Renal pelvis (tissue), 12 donors: ENCODE measurements at places on chromosomes 11 and 22.

DNA sequence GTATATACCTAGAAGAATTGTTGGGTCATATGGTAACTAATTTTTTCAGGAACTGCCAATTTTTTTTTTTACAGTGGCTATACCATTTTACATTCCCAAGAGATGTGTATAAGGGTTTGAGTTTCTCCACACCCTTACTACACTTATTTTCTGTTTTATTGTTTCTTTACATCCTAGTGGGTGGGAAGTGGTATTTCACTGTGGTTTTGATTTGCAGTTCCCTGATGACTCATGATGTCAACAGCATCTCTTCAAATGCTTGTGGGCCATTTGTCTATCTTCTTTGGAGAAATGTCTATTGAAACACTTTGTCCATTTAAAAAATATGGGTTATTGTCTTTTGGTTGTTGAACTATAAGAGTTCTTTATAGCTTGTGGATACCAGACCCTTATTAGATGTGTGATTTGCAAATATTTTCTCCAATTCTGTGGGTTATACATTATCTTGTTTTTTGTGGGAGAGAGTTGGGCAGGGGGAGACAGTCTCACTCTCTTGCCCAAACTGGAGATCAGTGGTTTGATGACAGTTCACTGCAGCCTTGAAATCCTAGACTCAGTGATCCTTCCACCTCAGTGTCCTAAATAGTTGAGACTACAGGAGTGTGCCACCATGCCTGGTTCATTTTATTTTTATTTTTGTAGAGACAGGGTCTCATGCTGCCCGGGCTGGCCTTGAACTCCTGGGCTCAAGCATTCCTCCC lies 30.3 kb upstream of the PISD start:
- no peak for DNase-seq

- DNase-seq: no peak
Measured at GRCh38 chr22:36236388-36237319, 2.7 kb downstream of the APOL2 start.

DNA sequence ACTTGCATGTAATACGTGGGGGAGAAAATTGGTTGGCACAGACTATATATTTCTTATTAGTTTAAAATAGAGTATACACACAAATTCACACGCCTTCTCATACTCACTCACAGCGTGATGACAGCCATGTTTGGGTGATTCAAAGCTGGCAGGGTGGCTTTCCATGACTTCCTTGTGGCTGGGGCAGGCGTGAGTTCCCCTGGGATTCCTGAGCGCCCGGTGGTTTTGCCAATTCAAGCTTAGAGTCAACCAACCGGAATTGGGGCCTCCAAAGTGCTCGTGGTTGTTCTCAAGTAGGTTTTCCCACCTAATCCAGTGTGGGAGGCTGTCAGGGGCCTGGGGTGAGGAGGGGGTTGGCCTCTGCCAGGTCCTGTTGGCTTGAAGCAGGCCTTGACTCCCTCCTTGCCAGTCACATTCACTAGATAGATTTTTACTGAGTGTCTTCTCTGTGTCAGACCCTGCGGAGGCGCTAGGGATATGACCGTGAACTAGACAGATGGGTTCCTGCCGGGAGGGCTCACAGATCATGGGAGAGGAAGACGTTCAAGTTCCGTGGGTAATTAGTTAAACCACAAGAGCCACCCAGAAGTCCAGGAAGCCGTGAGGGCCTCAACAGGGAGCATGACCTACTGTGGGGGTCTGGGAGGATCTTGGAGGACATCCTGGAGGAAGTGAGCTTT lies 11.5 kb downstream of the PKNOX2 start:
- DNase-seq: no peak

DNA sequence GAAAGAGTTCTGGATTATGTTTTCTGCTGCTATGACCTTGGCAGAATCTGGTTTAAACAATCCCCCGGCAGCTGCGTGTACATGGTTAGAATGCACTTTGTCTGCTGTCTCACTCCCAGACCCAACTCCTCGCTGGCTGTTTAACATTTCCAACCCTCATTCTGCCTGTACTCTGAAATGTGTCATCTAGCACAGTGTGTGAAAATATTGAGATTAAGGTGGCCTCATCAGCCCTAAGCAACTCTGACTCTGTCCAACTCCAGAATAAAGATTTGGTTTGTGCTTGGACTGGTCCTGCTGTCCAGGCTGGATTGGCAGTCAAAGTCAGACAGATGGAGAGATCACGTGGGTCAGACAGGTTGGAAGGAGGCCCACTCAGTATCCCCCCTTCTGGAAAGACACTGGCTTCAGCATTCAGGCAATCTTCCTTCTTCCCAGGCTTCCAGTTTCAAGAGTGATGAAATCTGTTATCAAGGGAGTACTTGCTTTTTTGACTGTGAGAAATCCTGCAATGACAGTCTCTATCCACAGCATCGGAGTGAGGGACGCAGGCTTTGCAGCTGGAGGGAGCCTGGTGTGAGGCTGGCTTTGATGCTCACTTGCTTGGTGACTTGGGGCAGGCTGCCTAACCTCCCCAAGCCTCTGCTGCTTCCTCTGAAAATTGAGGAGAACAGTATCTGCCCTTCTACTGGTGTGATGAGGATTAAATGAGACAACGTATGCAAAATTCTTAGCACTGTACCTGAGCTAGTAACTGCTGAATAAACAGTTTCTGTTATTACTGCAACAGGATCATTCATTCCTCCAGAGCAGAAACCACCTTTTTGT lies 29.8 kb downstream of the ABTB2 start:
- DNase-seq: no peak

- peak; percentile 28 for DNase-seq
Measured at GRCh38 chr11:134524896-134525845, 113.1 kb upstream of the B3GAT1 start.

- no peak for DNase-seq
Measured at GRCh38 chr11:126152586-126152985, 58.9 kb downstream of the RPUSD4 start.

- no peak for DNase-seq
Measured at GRCh38 chr22:30546616-30547015, at the start of gene SEC14L6. TSS of gene SEC14L6 (minus strand) at chr22:30546741. CDS start at chr22:30546682, 59 bp downstream.

- no peak for DNase-seq
Measured at GRCh38 chr11:12853652-12854296, 155.3 kb upstream of the RASSF10 start.

DNA sequence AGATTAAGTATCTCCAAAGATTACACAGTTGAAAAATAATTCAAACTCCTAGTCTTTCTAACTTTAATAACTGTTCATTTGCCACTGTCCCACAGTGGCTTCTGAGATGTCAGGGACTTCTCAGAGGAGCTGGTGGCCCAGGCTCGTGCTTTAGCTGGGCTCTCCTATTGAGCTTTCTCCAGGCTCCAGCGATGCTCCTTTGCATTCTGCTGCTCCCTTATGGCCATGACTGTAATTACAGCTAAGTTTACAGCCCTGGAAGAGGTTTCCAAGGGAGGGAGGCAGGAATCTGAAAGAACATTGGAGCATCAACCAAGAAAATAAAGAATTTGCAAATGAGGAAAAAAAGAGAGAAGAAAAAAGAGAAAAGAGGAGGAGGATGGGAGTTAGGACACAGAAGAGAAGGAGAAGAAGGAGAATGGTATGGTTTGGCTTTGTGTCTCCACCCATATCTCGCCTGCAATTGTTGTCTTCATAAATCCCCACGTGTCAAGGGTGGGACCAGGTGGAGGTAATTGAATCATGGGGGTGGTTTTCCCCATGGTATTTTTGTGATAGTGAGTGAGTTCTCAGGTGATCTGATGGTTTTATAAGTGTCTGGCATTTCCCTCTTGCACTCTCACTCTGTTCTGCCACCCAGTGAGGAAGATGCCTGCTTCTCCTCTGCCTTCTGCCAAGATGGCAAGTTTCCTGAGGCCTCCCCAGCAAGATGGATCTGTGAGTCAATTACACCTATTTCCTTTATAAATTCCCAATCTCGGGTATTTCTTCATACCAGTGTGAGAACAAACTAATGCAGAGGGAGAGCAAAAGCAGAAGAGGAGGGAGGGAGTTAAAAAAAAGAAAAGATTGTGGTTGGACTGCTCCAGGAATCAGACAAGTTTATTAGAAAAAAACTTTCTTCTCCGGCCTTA lies 857.0 kb downstream of the KCNA4 start:
- peak; percentile 50 for DNase-seq

- no peak for DNase-seq
Measured at GRCh38 chr11:15446929-15447328, 332.2 kb downstream of the INSC start.

- DNase-seq: no peak
Measured at GRCh38 chr22:43364169-43364435, 20.9 kb upstream of the SCUBE1 start.

DNA sequence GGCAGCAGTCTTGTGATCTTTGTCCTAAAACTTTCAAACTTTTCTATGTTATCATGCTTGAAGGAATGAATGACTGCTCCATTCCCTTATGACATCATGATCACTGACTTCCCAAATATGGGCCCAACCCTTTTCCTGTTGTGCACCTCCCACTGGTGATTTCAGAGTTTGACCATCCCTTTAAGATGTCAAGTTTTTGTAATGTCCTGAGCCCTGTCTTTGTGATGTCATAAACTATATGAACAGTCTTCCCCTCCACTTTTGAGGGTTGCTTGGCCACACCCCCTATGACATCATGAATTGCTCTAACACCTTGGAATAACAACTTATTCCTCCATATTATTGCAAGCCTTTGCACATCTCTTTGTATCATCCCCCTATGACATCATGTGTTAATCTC lies 16.5 kb upstream of the NUCB2 start:
- no peak for DNase-seq

DNA sequence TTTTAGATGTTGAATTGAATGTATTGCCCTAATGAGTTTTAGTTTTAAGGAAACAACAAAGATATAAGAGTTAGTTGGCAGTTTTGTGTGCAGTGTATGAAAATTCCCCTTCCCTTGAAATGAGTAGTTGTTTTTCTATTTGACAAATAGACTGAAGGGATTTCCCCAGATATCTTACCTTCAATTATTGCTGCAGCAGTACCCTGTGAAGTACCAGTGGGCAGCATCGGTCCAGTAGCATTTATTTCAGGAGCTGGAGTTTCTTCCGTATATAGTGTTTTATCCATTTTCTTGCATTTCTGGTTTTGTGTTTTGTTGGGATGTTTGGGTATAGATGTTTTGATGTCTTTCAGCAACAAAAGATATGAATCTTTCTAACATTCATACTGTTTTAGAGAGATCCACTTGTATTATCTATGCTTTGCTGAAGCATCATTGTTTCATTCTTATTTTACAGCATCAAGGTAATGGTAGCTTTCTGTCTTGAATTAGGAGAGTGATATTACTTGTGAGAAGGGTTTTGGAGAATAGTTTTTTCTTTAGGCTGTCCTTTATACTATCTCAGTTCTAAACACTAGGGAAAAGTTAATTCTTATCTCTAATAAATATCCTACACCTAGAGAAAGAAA lies 7.4 kb downstream of the KMT2A start:
- DNase-seq: no peak

DNA sequence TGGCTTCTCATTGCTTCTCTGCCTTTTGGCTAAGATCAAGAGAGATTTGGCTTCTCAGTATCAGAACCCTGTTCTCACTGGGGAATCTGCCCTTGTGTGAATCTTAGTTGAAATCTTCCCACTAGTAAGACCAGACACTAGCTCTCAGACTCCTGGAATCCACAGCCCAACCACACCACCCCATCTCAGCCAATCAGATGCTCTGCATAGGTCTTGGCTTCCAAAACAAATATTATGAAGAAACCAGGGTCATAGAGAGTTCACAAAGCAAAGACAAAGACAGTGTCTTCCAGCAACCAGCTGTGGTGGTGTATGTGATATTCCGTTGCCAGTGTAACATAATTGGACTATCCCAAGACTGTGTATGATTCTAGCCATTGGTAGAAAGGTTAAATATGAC lies 5.4 kb downstream of the OR8B12 start:
- no peak for DNase-seq

DNA sequence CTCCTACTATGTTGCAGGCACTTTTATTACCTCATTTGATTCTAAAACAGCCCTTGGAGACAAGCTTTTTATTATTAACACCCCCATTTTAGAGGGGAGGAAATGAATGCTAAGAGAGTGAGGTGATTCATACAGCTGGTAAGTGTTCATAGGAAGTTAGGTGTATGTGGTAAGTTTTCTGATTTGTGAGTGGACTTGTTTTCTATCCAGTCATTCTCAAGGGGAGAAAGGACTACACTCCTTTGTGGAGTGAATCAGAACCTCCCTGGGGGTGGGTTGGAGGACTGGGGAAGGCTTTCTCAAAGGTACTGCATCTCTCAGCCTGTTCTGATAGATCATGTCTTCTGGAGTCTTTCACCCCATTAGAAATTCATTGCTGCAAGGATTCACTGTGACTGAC lies 23.5 kb downstream of the PKNOX2 start:
- DNase-seq: no peak

GRCh38 chr11:117511483-117511930 lies 183.9 kb downstream of the CEP164 start:
- no peak for DNase-seq

GRCh38 chr11:64156235-64157011 lies 9.5 kb downstream of the MACROD1 start:
- DNase-seq: no peak

GRCh38 chr22:30021881-30022619 lies 58.2 kb upstream of the HORMAD2 start:
- no peak for DNase-seq

- no peak for DNase-seq
Measured at GRCh38 chr22:36900225-36900624, 13.2 kb upstream of the CSF2RB start.

DNA sequence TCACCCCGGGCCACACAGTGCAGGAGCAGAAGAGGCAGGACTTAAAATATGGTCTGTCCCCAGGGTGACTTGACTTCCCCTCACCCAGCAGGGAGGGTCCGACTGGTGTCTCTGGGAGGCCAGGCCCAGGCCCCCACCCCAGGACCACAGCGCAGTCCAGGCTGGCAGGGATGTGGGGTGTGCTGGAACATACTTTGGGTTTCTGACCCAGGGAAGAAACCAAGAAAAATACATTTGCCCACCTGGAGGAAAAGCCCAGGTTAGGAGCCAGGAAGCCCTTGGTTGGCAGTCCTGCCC lies 5.2 kb downstream of the C1QTNF6 start:
- DNase-seq: no peak

GRCh38 chr11:57635246-57635645 lies 14.5 kb downstream of the YPEL4 start:
- no peak for DNase-seq

GRCh38 chr22:25437414-25438160 lies 126.9 kb upstream of the GRK3 start:
- DNase-seq: no peak

GRCh38 chr11:37973941-37974340 lies 1375.9 kb upstream of the RAG2 start:
- no peak for DNase-seq

GRCh38 chr11:68816917-68817419 lies 24.7 kb downstream of the CPT1A start:
- no peak for DNase-seq

DNA sequence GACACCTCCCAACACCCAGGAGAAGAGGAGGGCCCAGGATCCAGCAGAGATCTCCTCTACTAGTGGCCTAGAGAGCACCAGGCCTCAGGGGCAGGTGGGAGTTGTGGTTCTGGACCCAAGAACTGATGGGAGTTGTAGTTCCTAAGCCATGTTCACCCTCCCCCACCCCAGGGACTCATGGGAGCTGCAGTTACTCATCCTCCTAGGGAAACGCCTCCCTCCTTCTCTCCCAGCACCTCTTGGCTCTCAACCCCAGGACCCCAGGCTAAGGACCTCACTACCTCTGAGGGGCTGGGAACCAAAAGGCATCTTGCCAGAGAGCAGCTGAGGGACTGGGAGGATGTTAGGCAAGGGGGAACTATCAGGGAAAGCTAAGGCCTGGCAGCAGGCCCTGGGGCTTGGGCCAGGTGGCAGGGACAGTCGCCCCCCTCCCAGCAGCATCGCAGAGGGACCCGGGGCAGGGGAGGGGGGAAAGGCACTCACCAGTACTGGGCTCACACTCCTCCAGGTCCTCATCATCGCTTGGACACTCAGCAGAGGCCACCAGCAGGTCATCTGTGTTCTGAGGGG lies 28.9 kb downstream of the SLC22A12 start:
- no peak for DNase-seq

- no peak for DNase-seq
Measured at GRCh38 chr11:66789097-66789890, 53.9 kb upstream of the RCE1 start.
